ENCODE measurements at places on chromosomes 5 and 9.

DNA sequence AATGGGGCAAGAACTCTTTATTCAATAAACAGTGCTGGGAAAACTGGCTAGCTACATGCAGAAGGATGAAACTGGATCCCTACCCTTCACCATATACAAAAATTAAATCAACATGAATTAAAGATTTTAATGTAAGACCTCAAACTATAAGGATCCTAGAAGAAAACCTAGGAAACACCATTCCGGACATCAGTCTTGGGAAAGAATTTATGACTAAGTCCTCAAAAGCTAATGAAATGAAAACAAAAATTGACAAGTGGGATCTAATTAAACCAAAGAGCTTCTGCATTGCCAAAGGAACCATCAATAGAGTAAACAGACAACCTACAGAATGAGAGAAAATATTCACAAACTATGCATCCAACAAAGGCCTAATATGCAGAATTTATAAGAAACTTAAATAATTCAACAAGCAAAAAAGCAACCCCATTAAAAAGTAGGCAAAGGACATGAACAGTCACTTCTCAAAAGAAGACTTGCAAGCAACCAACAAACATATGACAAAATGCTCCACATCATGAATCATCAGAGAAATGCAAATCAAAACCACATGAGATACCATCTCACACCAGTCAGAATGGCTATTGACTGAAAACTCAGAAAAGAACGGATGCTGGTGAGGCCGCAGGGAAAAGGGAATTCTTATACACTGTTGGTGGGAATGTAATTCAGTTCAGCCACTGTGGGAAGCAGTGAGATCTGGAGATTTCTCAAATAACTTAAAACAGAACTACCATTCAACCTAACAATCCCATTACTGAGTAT is 104.3 kb upstream of the MAP3K1 start:
- peak; percentile 70 for ATAC-seq

- peak; percentile 69 for ATAC-seq
Measured at GRCh38 chr9:4865681-4866080, 72.9 kb downstream of the RCL1 start.

- no peak for ATAC-seq
Measured at GRCh38 chr5:73170522-73170921, 2.5 kb upstream of the TMEM174 start.

DNA sequence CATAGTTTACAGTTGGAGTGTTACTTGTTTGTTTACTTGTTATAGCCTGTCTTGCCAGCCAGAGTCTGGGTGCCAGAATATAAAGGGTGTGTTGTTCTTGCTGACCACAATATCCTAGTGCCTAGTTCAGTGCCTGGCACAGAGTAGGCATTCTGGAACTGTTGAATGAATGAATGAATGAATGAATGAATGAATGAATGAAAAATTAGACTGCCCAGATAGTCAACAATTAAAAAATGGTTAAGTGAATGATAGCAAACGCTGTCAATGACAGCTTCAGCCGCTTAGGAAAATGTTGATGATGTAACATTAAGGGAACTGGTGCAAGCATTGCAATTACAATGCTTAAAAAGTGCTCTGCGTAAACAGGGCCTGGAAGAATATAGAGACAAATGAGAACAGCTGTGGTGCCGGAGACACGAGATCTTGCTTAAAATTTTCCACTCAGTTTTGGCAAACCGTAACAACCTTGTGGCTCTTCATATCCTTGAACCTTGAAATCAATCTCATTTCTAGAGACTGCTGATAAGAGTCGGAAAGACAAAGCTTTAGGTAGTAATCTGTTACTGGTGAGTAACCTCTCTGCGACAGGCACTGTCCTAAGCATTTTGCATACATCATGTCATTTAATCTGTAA is 4.7 kb upstream of the TTLL11 start:
- ATAC-seq, result no peak

DNA sequence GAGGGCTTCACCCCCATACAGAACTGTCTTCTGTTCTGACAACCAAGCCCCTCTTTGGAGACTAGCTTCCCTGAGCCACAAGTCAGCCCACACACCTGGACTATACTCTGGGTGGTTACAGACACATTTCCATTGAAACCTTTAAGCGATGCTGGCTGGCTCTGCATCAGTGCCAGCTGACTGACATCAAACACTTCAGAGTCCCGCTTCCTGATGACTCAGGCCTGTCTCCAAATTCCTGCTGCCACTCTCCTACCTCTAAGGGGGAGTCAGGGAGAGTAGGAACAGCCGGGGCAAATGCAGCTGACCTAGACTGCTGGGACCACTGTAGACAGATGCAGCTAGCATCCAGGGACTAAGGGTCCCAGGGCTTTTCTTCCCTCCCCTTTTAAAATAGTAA is 59.4 kb downstream of the SIL1 start:
- no peak for ATAC-seq

- ATAC-seq, result no peak
Measured at GRCh38 chr9:37730256-37730655, 23.3 kb upstream of the TRMT10B start.

GRCh38 chr5:122114501-122114900 is 14.8 kb upstream of the ZNF474 start:
- ATAC-seq, result no peak

- ATAC-seq, result no peak
Measured at GRCh38 chr5:152116934-152117333, 192.3 kb upstream of the GLRA1 start.

- ATAC-seq, result no peak
Measured at GRCh38 chr9:116741086-116741740, 54.1 kb downstream of the TRIM32 start.

DNA sequence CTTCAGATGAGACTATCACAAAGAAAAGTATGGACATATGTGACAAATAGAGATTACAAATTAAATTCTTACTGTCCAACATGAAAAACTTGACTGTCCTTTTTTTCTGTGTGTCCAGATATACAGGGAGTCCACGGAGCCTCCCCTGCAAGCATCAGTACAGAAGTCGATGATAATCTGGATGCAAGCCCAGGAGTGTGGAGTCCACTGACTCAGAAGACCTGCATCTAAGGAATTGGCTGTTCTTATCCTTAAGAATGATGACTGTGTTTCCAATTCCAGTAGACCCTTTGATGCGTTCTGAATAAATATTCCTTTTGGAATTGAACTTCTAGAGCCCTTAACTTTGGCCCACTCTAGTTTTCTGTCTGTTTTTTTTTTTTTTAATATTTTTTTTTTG is 56.7 kb upstream of the TAF11L2 start:
- no peak for ATAC-seq

- no peak for ATAC-seq
Measured at GRCh38 chr5:124704594-124705284, 41.7 kb downstream of the ZNF608 start.

DNA sequence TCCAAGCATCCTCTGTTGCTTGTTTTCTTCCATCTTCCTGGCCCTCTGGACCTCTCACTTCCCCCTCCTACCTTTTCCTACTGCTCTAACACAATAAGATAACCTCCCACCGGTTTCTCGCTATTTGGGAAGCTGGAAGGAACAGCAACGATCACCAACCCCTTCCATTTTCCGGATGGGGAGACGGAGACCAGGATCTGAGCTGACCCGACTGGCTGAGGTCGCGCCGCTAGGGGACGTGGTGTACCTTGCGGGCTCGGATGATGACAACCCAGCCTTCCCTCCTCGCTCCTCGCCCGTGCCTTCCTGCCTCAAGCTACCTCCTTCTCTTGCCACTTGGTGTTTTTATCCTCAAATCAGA is 1.9 kb downstream of the LPAR1 start:
- no peak for ATAC-seq

Data from activated CD4-positive, CD25-positive, alpha-beta regulatory T cell treated with anti-CD3 and anti-CD28 coated beads, Interleukin-2, amount 50 U/mL, for 24 hours (primary cell).